ENCODE measurements at places on chromosomes 16 and 17.

- H3K4me1 ChIP-seq: no peaks in the 10 kb centered on the region
- H3K4me3 ChIP-seq: no peak overlapping the region
- no peak for DNase-seq
These were observed 16.4 kb upstream of the YWHAE start for GRCh38 chr17:1416414-1416813.

DNA sequence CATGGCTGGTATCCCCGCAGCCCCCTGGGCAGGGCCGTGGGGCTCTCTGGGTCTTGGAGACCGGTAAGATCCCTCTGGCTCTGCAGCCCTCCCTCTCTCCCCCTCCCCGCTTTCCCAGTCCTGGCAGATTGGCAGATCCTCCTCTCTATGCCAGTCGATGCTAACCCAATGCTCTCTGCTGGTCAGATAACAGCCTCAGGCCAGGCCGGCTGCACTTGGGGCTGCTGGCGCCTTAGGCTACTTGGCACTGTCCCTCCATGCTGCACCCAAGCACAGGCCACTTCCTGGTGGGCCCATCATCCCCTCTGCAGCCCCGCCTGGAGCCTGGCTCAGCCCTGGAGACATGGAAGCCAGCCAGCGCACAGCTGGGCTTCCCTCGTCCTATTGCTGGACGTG, 81.7 kb downstream of the RTN4RL1 start:
- H3K27ac ChIP-seq: no peak overlapping the region
- H3K4me3 ChIP-seq: no peak overlapping the region
- DNase-seq: no peak
- peaks cover 8% of the 10 kb centered on the region for H3K27me3 ChIP-seq

DNA sequence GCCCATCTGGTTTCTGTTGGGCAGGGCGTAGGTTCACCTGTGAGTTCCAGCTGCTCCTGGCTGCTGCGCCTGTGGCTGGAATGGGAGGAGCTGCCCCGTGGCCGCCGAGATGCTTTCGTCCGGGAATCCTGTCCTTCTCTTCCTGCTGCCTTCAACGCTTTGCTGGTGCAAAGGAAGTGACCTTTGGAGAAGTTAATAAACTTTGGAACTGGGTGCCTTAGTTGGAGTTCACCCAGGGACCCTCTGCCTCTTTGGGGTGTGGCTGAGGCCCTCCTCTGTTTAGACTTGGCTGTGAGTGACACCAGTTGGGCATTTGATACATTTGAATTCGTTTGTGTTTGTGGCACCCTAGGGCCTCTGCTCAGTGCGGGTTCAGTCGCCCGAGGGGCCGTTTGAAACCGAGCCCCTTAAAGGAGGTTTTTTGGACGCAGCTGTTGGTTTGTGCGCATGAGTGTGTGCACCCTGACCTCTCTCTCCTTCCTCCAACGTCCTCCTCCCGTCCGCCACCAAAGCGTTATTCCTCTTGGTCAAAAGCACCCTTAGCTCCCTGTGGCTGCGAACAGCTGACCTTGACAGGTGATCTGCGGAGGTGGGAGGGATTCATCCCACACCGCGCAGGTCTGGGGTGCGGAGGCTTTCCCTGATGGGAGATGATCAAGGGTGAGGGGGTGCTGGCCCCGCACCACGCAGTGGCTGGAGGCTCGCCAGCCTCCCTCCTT, 9.0 kb upstream of the SECTM1 start:
- DNase-seq: no peak
- peaks cover 48% of the 10 kb centered on the region for H3K27me3 ChIP-seq
- H3K27ac ChIP-seq: no peak overlapping the region
- H3K36me3 ChIP-seq: no peaks in the 10 kb centered on the region

GRCh38 chr17:4934173-4934979, 2.3 kb downstream of the GP1BA start:
- peak overlapping the region; percentile 73 for H3K27ac ChIP-seq
- DNase-seq: no peak
- peaks cover 41% of the 10 kb centered on the region for H3K4me1 ChIP-seq
- H3K4me3 ChIP-seq: no peak overlapping the region
- H3K27me3 ChIP-seq: peaks cover 8% of the 10 kb centered on the region

DNA sequence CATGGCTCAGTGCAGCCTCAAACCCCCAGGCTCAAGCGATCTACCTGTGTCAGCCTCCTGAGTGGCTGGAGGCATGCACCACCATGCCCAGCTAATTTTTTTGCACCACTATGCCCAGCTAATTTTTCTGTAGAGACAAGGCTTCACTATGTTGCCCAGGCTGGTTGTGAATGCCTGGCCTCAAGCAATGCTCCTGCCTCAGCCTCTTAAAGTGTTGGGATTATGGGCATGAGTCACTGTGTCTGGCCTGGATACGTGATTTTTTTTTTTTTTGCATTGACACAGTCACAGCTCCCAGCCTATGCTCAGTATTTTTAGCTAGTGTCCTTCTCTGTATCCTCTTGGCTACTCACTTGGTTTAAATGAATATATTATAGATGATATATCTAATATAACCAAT, 377.0 kb upstream of the TNRC6C start:
- peaks cover 15% of the 10 kb centered on the region for H3K4me1 ChIP-seq
- no peaks in the 10 kb centered on the region for H3K36me3 ChIP-seq
- H3K27me3 ChIP-seq: peaks cover 33% of the 10 kb centered on the region
- no peak for DNase-seq
- H3K4me3 ChIP-seq: no peak overlapping the region
